CD4-positive, alpha-beta T cell treated with Interleukin-17A for 4 hours (primary cell): ENCODE measurements at places on chromosomes 1 and 21.

GRCh38 chr1:22351768-22352080 is 99.9 kb upstream of the ZBTB40 start:
- DNase-seq, result no peak

DNA sequence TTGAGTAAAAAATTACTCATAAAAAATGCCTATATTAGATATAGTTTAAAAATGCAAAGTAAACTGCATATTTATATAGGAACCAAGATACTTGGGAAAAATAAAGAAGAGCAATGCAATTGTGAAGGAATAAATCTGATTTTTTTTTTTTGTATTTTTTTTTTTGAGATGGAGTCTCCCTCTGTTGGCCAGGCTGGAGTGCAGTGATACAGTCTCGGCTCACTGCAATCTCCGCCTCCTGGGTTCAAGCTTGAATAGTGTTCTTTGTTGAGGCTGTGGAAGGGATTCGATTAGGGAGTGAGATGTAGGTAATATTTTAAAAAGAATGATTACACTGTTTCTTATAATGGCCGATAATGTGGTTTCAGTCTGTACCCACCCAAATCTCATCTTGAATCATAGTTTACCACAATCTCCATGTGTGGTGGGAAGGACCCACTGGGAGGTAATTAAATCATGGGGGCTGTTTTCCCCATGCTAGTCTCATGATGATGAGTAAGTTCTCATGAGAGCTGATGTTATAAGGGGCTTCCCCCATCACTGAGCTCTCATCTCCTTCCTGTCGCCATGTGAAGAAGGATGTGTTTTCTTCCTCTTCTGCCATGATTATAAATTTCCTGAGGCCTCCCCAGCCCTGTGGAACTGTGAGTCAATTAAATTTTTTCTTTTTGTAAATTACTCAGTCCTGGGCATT is 1765.9 kb downstream of the PLA2G4A start:
- no peak for DNase-seq

DNA sequence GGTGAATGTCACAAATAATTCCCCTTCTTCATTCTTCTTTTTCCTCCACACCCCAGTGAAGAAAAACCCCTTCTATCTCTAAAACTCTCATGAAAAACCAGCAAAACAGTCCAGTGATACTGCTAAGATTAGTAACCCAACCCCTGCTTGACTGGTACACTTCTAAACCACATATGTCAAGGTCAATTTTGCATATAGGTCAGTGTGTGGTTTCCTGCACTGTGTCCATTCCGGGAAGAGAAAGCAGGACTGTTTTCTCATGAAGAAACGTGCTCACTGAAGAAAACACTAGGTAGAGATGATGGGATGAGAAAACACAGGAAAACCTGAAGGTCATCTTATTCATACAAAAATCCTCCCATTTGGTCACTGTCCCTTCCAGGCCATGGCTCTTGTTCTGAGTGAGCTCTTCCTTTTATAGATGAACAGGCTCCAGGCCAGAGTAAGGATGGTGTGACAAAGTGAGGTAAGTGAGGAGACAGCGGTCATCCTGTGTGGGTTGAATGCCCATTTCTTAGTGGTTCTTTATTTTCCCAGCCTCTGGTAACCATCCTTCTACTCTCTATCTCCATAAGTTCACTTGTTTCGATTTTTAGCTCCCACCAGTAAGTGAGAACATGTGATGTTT is 122.7 kb downstream of the FASLG start:
- no peak for DNase-seq

- no peak for DNase-seq
Observed at GRCh38 chr1:85612704-85613361, 32.3 kb downstream of the CCN1 start.

- no peak for DNase-seq
Observed at GRCh38 chr1:187237542-187237941, 408.8 kb downstream of the PLA2G4A start.

DNA sequence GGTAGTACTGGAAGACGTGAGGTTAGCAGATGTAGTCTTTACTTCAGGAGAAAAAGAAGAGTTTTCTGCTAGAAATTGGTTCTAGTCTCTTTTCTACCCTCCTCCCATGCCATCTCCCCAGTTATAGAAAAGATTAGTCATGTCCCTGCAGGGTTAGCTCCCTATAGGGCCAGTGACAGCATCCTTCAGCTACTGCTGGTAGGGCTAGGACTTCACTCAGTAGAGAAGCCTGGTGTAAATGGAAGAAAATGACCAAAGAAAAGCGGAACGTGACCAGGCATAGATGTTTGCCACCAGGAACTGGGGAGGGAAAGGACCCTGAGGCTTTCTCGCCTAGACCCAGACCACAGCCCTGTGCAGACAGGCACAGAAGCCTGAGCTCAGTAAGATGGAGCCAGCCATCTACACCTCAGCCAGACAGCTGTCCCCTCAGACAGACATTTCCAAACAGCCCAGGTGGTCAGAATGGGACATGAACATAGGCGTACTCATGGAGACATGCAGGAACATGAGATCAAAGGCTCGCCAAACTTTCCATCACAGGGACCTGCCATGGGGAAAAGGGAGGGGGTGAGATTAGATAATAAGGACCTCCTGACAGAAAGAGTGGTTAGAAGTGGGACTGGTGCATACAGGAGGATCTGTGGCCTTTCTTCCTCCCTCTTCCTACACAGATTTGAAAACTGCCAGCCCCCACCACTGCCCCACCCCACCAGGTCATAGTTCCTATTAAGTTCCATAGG is 23.5 kb upstream of the SLAMF9 start:
- DNase-seq, result no peak

DNA sequence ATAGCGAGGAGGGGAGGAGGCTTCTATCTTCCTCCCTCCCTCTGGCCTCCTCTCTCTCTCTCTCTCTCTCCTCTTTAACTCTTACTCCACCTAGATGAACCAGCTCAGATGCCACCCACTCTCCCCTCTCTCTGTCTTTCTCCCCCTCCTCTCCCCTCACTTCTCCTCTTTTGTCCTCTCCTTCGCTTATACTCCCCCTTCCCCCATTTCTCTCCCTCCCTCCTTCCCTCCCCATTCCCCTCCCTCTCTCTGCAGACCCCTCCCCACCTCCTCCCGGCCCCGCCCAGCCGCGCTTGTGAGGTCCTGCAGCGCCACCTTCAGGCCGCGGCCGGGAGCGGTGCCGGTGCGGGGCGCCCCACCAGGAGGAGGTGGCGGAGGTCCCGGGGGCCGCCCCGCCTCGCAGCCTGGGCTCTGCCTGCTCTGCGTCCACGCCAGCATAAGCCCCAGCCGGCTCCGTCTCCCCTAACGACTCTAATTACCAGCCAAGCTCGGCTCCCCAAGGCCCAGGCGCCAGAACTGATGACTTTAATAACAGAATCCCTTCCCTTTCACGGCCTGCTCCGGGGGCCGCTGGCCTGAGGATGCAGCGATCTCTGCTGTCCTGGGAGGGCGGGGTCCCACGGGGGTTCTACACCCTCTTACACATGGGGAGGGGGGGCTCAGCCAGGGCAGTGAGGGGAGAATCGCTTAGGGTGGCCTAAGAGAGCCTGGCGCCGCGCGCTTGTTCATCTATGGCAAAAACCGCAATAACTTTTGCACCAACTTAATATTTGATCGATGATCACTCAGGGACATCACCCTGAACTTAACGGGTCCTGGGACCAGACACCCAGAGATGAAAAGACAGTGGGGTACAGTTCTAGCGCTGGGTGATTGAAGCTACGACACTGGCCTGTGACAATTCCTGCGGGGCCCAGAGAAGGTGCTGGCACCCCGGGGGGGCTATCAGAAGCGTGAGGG is 637.3 kb downstream of the MATN1 start:
- peak; percentile 17 for DNase-seq

- DNase-seq, result no peak
Observed at GRCh38 chr1:54614024-54614423, 9.3 kb downstream of the FAM151A start.

DNA sequence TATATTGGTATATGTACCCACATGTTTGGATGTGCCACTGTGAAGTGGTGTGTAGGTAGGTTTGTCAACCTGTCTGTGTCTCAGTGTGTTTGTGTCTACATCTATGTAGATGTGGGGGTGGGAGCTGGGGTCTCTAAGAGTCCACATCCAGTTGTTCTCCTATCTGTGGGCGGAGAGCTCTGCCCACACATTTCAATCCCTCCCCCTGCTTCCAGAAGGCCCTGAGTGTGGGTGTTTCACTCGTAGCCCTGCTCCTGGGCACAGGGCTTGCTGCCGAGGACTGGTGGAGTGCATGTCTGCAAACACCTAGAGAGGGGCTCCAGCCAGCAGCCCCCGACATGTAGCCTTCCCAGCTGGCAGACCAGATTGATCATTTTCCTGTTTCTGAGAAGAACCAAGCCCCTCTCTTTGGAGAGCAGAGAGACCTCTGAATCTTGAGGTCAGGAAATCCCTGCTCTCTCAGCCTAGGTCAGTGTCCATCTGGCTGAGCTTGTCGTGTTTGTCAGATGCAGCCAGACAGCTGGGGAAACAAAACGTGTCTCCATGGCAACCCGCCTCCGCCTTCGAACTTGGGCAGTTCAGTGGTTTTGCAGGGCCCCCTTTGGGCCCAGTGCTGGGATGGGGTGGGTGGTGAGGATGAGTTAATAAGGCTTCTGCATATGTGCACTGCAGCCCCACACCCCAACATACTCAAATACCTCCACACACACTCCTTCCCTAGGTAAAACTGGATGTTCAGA is 31.2 kb upstream of the SYNC start:
- DNase-seq, result no peak

DNA sequence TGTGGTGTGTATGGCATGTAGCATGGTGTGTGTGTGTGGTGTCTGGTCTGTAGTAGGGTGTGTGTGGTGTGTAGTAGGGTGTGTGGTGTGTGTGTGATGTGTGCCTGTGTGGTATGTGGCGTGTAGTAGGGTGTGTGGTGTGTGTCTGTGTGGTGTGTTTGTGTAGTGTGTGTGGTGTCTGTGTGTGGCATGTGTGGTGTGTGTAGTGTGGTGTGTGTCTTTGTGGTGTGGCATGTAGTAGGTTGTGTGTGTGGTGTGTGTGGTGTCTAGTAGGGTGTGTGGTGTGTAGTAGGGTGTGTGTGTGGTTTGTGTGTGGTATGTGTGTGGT is 85.5 kb downstream of the SYT2 start:
- DNase-seq, result no peak

- DNase-seq, result no peak
Observed at GRCh38 chr21:29238053-29238966, 60.4 kb upstream of the BACH1 start.

DNA sequence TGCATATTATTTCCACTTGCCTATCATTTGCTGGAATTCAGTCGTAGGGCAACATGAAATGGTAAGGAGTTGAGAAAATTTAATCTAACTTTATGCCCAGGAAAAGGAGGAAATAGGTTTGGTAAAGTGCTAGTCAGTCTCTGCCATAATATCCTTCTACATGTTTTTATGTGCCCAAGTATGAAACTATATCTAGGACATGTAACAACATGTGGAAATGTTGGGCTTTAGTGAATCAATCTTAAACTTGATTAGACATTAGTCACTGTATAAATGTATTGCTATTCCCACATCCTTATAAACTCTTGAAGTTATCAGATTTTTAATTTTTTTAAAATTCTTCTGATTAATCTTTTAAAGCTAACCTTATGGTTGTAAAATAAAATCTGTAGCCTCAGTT is 204.7 kb upstream of the ZRANB2 start:
- no peak for DNase-seq

- no peak for DNase-seq
Observed at GRCh38 chr1:5950994-5951785, 41.0 kb downstream of the NPHP4 start.

- no peak for DNase-seq
Observed at GRCh38 chr1:215473943-215474342, 93.2 kb upstream of the KCTD3 start.

- DNase-seq, result no peak
Observed at GRCh38 chr1:21665711-21666575, 3.2 kb downstream of the RAP1GAP start.

DNA sequence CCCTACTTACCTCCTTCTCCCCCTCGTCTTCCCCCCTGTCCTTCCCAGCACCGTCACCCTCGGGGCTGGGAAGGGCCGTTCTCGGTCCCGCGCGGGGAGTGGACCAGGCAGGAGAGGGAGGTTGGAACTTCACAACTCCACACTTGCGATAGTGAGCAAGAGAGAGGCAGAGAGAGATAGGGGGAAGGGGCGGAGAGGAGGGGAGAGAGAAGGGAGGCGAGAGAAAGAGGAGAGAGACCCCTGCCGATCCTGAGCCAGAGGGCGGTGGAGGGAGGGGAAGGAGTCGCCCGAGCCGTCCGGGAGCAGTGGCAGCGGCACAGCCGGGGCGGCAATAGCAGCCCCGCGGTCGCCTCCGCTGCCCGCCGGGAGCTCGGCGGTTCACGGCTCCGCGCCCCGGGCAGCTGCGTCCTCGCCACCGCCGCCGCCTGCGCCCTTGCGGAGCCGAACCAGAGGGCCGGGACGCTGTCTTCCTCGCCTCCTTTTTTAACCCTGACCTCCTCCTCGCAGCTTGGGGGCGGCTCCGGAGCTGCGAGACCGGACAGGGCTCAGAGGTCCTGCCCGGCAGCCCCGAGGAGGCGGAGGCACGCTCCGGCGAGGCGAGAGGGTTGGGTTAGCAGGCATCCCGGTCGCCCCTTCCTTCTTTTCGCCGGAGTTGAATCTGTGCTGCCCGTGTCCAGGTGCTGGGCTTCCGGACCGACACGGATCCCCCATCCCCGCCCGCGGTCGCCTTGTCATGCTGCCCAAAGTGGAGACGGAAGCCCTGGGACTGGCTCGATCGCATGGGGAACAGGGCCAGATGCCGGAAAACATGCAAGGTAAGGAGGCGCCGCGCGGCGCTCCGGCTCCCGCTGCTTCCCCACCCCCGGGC is 11.7 kb downstream of the NR5A2 start:
- peak; percentile 6 for DNase-seq

DNA sequence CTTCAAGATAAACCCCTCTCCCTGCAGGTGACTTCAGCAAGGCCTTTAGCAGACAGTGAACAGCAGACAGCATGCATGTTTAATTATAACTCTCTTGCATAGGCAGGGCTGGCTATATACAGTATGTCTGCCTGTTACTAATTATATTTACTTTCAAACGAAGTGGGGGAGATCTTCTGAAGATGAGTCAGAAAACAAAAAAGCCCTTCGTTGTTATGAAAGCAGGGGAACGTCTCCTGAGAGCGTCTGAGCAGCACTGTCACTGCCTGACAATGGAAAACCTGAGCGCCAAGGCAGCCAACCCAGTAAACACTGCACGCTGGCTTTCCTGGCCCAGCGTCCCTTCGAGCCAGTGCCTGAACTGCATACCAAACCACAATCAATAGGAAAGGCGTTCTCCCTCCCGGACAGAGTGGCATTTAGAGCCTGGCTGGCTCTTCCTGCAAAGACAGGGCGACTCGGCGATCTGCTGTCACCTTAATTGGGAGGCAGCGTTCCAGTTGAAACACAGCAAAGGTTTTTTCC is 54.1 kb downstream of the TOMM20 start:
- DNase-seq, result peak; percentile 54

GRCh38 chr1:154859786-154860155 is 10.3 kb downstream of the KCNN3 start:
- DNase-seq, result no peak
